ENCODE measurements at places on chromosomes 1 and 21. TPM values are rescaled to one million over a fixed set of nuclear protein-coding genes. Genes with fewer than 3 reads are reported as not detected.

DNA sequence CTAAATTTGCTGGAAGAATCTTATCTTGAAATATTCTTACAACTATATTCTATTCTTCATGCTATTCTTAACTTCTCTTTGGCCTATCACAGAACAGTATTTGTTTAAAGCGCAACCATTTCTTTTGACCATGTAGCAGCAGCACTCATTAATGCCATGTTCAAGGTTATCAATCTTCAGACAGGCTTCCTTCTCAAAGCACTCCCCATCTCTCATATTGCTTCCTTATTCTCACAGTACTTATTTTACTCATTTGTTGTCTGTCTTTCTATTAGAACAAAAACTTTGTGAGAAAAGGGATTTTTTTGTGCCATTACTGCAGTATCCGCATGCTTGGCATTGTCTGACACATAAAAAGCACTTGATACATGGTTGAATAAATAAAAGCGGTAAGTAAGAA, 89.7 kb downstream of the ATP1B1 start:
- DNase-seq = no peak

- DNase-seq = no peak
Measured at GRCh38 chr21:44833663-44834062, 15.8 kb upstream of the SUMO3 start.

Gene NTRK1
- total RNA-seq = not detected

Gene CHI3L1
- 394 TPM for total RNA-seq

Gene AMY1C
- not detected for total RNA-seq

DNA sequence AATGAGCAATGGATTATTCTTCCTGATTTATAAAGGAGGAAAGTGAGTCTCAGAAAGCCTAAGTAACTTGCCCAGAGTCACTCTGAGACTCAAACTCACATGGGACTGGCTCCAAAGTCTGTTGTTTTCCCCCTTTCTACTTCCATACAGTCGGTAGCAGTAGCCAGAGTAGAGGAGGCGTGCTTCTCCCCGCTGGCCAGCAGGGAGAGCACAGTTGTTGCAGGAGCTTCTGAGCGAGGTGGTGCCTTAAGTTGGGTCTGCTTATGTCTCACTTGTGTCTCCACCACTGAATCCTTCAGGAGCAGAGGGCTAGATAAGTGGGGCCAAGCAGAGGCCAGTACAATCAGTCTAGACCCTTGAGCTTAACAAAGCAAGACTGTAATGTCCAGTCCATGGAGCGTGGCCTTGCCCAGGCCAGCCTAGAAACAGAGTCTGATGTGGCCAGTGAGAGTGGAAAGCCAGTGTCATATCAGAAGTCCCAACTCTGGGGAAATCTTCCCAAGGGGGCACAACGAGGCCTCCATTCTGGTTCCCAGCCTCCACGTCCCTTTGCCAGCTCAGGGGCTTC, 181.9 kb downstream of the ZSCAN20 start:
- no peak for DNase-seq

Gene VCAM1
- total RNA-seq = 3.6 TPM

Gene SLC45A3
- 27.0 TPM for total RNA-seq

GRCh38 chr1:155463865-155464650, 98.5 kb downstream of the ASH1L start:
- DNase-seq = no peak

DNA sequence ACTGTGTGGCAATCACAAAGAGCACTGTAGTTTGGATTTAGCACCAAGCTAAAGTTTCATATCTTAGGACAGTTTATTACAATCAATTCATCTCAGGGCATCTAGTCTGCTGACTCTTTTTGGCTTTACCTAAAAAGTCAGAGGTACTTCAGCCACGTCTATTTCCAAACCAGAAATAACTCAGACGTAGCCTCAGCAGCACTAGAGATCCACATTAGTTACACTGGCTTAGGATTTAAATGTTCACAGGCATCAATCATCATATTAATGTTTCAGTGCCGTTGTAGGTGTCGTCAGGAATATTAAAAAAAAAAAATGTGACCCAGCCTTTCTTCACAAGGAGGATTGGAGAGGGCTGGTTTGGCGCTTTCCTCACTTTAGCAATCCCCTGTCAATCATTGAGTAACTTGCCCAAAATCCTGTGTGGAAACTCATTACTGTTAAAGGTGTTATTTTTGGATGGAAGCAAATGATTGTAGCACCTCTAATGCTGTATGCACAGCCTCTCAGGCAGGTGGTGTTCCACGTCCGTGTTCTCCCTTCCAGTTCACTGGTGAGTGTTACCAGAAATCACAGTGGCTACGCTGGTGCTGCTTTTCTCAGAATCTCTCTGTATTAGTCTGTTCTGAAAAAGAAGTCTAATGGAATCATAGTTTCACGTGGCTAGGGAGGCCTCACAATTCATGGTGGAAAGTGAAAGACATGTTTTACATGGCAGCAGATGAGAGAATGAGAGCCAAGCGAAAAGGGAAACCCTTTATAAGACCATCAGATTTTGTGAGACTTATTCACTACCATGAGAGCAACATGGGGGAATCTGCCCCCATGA, 45.4 kb downstream of the NEK7 start:
- DNase-seq = no peak

DNA sequence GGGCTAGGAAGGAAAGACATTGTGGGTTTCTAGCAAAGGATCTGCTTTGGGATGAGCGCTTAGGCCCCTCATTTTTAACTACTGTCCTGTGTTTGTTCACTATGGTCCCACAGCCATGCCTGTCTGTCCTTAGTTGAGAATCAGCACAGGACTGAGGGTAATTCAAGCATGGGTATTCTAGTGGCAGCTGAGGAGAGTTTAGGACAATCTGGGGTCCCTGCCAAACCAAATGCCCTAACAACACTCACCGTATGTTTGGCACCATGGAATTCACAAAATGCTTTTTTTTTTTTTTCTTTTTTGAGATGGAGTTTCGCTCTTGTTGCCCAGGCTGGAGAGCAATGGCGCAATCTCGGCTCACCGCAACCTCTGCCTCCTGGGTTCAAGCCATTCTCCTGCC, 10.4 kb downstream of the ARHGEF11 start:
- DNase-seq = no peak

DNA sequence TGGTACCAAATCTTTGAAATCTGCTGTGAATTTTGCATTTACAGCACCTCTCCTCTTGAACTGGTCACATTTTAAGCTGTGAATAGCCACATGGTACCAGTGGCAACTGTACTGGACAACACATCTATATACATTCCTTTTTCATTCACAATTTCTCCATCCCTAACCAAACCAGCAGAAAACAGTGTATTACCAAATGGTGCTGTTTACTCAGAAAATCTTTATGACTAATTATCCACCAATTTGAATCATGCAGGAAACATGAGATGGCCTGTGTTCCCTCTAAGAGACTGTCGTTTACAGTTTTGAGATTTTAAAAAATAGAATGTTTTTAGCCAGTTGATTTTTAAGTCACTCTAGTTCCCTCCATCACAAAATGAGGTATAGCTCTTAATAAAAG, 17.6 kb upstream of the CCT8 start:
- no peak for DNase-seq

GRCh38 chr1:216961516-216961915, 238.3 kb upstream of the ESRRG start:
- no peak for DNase-seq

Gene LENEP
- not detected for total RNA-seq

DNA sequence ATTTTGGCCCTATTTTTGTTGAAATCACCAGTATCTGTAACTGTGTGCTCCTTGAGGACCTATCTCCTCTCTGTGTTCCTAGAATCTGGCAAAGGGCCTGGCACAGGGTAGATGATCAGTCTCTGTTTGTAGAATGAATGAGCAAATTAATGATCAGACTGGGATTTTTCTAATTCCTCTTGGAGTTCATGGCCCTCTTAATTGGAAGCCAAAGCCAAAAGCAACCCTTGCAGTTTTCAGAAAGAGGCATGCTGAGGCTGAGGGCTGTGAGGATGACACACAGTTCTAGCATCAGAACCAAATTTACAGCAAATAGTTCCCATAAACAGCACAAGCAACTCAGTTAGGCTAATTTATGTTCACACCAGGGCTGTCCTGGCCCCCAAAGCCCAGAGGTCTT, 111.1 kb upstream of the BEND5 start:
- no peak for DNase-seq

Gene HES3
- not detected for total RNA-seq

DNA sequence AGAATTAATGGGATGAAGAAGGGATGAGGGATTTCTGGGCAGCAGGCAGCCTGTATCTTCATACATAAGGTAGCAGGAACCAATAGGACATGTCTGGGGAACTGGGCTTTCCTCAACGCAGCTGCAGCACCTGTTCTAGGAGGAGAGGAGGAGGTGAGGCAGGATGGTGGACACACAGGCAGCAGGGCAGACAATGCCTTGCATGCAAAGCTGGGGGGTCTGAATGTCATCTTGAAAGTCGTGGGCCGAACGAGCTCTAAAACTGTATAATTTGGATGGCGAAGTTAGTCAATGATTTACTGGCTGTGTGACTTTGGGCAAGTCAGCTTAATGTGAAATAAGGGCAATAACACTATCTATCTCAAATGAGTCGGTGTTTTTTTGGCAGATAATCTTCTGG, 124.4 kb downstream of the BEND5 start:
- no peak for DNase-seq

Gene DONSON
- 12.7 TPM for total RNA-seq

DNA sequence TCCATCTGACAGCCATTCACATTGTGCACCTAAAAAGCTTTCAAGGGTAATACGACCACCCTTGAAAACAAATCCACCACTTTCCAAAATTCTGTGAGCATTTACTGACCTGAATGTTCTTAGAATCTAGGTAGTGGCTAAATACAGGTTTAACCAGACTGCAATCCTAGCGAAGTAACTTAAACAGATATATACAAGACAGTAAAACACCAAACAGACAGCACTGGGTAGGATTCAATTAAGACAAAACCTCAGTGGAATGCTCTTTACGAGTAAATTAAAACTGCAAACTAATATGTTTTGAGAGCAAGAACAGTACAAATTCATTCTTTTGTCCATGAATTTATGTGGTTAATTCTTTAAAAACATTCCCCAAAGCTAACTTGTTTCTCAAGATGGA, 354.2 kb upstream of the ESRRG start:
- no peak for DNase-seq

DNA sequence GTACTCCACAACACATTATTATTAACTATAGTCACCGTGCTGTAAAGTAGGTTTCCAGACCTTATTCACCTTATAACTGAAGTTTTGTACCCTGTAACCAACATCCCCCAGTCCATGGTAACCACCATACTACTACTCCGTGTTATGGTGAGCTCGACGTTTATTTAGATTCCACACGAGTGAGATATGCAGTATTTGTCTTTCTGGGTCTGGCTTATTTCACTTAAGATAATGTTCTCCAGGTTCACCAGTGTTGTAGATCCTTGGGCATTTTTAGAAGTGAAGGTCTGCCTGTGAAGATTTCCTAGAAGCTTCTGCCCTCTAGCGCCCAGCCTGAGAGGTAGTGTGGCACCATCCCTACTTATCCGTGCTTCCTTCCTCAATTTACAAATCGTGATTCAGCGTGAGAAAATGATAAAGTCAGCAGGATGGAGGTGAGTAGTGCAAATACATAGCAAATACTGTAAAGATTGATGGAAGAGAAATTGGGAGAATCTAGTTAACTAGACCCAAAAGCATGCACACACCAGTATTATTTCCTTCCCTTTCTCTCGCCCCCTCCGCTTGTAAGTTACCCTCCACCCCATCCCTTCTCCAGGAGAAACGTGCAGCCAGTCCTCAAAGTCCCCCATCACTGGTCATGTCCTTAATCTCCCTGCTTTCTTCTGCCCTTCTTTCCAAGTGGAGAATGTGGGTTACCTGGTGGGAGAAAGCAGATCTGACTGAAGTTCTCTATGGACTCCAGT, 36.0 kb upstream of the DISC1 start:
- DNase-seq = peak; percentile 46

DNA sequence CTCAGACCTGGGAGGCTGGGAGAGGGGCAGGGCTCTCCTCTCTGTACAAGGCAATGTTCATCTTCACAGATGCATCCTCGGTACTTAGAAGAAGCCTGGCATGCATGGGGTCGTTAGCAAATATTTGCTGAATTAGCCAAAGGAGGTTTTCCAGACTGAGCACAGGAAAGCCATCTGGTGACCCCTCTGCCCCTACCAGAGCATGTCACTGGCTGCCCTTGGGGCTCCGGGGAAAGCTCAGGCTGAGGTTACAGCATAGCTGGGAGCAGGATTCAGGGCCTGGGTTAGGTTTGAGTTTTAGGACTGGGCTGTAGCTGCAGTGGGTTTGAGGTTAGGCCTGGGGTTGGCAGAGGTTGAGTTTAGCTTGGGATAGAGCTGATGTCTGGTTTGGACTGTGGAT, 43.4 kb upstream of the ZBTB40 start:
- no peak for DNase-seq

Gene MAP10
- total RNA-seq = 2.1 TPM
